ENCODE measurements at places on chromosomes 2 and 18.

- no peak for DNase-seq
Observed at GRCh38 chr2:165938237-165938636, 15.3 kb downstream of the TTC21B start.

DNA sequence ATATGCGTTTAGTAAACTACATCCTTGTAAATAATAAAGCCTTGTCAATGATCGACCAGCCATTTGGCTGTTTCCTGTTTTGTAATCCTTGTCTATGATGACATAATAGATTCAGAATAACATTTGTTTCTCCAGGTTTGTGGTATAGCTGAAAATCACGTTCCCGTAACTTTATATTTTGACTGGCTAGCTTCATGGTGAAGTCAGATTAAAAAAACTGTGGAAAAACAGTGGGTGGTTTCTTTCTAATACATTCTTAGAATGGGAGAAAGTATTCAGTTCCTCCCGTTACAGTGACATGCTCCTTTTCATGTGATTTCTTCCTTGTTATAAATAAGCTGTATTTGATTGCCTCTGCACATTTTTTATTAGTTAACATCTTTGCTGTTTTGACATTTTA lies 366.9 kb downstream of the NYAP2 start:
- no peak for DNase-seq

DNA sequence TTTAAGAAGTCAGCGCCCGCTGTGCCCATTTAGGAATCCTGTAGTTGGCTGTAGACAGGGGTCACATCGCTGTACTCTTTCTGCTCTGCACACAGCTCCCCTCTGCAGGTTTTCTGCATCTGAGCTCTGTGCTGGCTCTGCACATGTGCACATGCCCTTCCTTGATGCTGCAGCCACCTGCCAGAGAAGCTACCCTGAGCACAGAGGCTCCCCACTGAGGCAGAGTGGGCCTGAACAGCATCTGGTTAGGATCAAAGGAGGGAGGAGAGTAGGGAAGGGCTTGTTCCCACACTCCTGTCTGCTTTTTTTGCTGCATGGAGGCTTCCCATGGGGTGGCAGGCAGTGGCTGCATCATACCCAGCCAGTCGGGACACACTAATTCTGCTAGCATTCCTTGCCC lies 238.9 kb downstream of the FHOD3 start:
- DNase-seq: no peak

DNA sequence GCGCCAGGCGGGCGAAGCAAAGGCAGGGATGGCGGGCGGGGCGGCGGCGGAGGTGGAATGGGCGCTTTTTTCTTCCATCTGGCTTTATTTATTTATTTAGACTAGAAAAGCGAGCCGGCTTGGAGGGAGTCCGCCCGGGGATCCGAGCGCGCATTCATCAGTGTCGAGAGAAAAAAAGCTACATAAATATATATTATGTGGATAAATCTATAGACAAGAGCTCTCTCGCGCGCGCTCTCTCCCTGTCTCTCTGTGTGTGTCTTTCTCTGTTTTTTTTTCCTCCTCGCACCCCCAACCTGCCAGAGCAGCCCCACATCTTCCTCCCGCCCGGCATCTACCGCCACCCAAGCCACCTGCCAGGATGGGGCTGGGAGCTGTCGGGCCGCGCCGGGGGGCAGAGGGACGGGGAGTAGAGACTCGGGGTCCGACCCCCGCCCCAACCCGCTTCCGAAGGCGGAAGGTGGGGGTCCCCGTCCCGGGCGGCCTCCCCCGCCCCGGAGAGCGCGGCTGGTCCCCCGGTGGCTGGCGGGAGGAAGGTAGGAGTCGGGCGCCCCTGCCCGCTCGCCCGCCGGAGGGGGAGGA lies 972 bp upstream of the CELF4 start:
- no peak for DNase-seq

DNA sequence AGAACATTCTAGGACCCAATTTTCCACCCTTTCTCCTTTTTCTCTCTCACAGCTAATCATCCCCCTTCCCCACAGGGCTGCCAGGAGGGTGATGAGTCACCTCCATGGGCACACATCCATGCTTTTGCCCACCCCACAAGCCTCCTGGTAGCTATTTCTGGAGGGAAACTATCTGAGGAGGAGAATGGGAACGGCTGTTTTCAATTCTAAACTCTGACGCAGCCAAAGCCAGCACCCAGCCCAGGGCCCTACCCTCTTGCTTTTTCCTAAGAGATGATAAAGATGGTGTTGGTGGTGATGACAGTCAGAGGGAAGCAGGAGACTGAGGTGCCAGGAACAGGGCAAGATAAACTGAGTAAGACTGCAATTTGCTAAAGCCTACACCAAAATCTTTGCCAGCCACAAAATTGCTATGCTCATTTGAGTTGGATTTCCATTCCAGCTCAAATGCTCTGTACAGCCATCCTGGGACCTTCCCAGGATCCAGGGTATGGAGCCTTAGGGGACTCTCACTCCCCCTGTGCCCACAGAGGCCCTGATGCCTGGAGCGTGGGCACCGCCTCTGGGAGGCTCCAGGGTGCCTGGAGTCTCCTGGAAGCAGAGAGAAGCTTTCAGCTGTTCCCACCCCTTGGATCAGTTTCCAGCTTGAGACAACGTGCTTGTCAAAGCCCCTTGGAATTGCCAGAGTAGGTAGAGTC lies 62.0 kb upstream of the FZD7 start:
- DNase-seq: no peak

DNA sequence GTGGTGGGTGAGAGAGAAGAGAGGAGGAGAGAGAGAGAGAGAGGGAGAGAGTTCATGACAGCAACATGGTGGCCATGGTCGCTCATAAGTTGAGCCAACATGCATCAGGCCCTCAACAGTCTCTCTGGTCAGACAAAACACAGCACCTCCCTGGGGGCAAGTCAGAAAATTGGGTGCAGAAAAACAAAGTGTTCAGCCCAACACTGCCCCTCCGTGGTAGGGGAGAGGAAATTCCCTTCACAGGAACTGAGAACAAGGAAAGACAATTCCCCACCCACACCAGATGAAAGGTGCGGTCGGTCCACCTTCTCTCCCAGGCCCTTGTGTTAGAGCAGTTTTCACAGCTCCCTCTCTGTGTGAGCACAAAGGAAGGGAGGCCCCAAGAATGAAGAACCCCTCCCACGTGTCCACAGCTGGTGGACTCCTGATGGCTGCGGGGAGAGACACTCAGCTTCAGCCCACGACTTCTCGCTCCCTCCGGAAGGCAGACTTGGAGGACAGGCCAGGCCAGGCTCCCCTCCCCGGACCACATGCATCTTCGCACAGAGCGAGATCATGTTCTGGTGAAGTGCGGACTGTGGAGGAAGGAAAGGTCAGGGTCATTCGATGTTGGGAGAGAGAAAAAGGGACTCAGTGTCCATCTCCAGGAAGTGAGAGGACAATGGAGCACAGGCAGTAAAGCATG lies 181.7 kb downstream of the ANAPC1 start:
- peak; percentile 30 for DNase-seq

DNA sequence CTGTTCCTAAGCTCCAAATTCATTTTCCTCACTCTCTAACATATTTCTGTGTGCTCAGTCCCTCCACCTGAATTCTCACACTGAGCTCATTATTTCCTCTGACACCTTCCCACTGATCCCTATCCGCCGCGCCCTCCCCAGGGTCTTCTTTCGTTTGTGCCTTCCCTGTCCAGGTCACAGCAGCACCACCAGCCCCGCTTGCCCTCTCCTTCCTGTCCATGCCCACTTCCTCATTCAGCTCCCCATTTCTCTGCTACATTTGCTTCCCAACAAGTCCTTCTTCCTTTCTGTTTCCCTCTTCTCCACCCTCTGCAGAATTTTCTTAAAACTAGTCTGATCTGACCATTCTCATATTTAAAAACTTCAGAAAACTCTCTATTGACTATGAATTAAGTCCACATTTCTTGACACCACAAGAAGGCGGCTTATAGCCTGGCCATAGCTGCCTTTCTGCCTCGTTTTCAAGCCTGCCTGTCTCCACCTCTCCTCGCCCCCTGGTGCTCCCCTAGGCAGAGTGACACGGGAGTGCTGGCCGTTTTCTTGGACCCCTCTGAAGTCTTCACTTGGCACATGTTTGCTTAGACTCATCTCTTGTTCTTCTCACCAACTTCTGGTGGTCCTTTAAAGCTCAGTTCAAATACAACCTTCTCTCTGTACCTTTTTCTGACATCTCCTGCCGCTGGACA lies 138.7 kb upstream of the BOD1L2 start:
- DNase-seq: no peak

- no peak for DNase-seq
Observed at GRCh38 chr2:14234911-14235310, 397.6 kb upstream of the LRATD1 start.

GRCh38 chr18:56747032-56747658 lies 96.0 kb downstream of the WDR7 start:
- no peak for DNase-seq

DNA sequence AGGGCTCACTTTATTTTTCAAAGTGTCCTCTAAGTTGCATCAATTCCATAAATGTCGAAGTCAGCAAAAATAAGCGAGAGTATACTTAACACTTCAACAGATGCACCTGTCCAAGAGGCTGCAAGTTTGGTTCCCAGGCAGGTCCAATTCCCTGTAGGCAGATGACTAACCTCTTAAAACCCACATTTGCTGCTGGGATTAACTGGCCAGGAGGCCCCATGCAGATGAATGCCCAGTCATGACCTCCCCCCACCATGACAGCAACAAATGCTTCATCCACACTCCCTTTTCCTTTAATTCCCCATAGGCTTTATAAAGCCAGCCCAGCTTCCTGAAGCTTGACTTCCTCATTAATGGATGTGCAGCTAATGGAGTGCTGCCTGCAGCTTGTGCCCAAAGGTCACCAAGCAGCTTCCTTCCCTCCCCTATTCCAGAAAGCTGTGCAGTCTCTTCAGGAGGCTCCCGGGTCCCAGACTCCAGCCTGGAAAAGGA lies 35.7 kb downstream of the REEP1 start:
- no peak for DNase-seq

GRCh38 chr2:2872713-2873449 lies 504.7 kb downstream of the EIPR1 start:
- DNase-seq: no peak

DNA sequence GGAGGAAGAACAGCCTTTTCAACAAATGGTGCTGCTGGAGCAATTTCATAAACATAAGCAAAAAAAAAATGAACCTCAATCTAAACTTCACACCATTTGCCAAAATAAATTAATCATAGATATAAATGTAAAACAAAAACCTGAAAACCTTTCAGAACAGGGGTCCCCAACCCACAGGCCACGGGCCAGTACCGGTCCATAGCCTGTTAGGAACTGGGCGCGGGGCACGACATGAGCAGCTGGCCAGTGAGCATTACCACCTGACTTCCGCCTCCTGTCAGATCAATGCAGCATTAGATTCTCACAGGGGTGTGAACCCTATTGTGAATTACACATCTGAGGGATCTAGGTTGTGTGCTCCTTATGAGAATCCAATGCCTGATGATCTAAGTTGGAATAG lies 176.0 kb downstream of the EXOC6B start:
- DNase-seq: no peak

DNA sequence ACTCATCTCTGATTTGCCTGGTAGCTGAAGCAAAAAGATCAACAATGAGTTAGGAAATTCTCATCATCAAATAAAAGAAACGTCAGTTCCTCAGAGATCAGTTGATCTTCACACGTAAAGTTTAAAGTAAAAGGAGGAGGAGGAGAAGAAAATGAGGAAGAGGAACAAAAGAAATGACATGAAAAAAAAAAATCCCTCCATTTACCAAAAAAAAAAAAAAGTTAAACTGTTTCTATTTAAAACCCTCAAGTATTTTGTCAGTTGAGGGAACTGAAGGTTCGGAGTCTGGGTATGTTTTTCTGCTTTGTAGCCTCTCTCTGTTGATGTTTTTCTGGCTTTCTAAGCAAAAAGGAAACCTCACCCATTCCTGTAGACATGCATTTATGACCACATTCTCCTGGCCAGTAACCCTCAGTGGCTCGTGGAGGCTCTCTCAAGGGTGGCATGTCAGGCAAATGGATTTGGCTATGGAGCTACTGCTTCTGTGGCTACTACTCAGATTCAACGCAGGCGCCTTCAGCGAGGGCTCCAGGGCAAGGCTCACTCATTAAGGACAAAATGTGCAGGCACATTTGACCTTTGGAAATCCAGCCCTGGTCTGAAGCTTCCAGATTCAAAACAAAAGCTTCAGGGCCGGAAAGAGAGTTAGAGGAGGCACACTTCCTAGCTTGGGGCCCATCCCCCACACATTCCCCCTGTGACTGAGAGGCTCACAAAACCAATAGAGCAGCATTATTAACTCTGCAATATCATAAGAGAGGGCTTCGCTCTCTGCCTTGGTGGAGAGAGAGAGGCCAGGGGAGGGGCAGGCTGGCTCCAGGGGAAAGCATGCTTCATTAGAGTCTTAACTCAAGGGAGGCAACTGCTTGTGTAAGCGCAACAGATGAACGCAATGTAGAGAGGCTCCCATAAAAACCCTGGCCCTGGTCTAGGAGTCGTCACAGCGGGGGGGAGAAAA lies 22.3 kb downstream of the KLF7 start:
- no peak for DNase-seq

DNA sequence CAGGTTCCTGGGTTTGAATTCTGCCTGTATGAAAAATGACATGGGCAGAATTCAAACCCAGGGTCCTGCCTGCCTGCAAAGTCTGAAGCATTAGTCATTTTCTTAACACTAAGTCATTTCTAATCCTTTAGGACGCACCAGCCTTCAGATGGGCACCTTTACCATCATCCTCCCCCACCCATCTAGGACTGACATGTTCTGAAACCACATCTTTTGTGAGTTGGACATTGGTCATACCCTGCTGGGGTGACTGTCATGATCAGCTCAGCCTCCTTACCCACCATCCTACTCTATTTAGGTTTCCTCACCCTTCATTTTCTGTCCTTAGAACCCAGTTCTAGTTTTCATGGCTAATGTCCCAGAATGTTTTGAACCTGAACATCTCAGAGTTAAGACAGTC lies 104.9 kb downstream of the TRIB2 start:
- DNase-seq: no peak

- DNase-seq: no peak
Observed at GRCh38 chr2:15145046-15145817, 415.9 kb downstream of the NBAS start.

- no peak for DNase-seq
Observed at GRCh38 chr2:45044916-45045315, 35.7 kb upstream of the SIX2 start.

- no peak for DNase-seq
Observed at GRCh38 chr2:151637271-151637781, 97.0 kb downstream of the NEB start.

GRCh38 chr18:50686409-50686808 lies 126.5 kb downstream of the MAPK4 start:
- DNase-seq: no peak

- DNase-seq: no peak
Observed at GRCh38 chr2:186199029-186199428, 287.0 kb upstream of the ZC3H15 start.

GRCh38 chr18:26502823-26503222 lies 45.5 kb downstream of the KCTD1 start:
- DNase-seq: no peak

GRCh38 chr2:4959219-4959618 lies 733.0 kb upstream of the SOX11 start:
- no peak for DNase-seq

All from stimulated activated CD4-positive, alpha-beta T cell treated with anti-CD3 and anti-CD28 coated beads, Interleukin-1b, Interleukin-23, amount 100 ng/mL, for 1 hour (primary cell).